ENCODE measurements at places on chromosomes 6 and 20.
A peak's percentile ranks its signal among the peaks of the same experiment; 100 is the strongest.

- DNase-seq = no peak
Measured at GRCh38 chr6:156562019-156562418, 215.2 kb upstream of the ARID1B start.

GRCh38 chr20:16378122-16378521 lies 195.1 kb downstream of the KIF16B start:
- no peak for DNase-seq

GRCh38 chr6:163576114-163576513 lies 161.6 kb downstream of the QKI start:
- DNase-seq = no peak

- peak; percentile 25 for DNase-seq
Measured at GRCh38 chr6:121437851-121438651, 2.6 kb downstream of the GJA1 start.

GRCh38 chr6:15800841-15801617 lies 138.2 kb upstream of the DTNBP1 start:
- no peak for DNase-seq

- no peak for DNase-seq
Measured at GRCh38 chr20:59923514-59923913, 9.9 kb downstream of the SYCP2 start.

GRCh38 chr6:166446146-166446545 lies 63.4 kb upstream of the MPC1 start:
- DNase-seq = no peak

- no peak for DNase-seq
Measured at GRCh38 chr6:166282394-166283032, 25.7 kb downstream of the PRR18 start.

DNA sequence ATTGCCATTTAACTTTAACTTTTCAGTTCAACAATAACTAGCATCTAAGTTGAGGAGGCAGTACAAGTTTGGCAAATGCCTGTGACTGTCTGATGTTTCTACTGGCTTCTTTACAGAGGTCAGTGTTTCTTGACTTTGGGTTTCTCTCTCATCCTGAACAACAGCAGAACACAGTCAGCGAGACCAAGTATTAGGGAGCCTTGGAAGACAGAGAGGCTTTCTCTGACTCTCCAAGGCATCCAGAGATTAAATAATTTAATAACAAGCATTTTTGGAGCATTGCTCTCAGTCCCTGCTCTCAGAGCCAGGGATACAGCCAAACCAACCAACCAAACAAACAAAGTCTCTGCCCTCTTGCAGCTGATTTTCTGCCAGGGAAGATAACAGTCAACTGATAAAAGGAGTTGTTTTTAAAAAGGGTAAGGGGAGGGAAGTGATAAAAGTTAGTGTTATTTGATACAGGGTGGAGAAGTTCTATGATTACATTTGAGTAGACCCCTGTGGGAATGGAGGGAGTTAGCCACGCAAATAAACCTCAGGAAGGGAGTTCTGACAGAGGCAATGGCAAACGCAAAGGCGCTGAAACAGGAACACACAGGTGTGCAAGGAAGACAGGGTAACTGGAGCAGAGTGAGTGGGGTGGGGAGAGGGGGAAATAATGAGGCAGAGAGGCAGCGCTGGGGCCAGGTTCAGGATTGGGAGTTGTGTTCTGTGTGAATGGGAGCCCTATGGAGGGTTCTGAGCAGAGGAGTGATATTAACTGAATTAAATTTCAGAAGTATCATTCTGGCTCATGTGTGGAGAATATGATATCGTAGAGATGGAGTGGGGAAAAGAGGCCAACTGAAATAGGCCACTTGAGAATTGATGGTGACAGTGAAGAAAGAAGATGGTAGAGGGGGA lies 55.2 kb downstream of the SEL1L2 start:
- no peak for DNase-seq

- DNase-seq = no peak
Measured at GRCh38 chr20:2303673-2304072, 7.9 kb downstream of the TGM3 start.

DNA sequence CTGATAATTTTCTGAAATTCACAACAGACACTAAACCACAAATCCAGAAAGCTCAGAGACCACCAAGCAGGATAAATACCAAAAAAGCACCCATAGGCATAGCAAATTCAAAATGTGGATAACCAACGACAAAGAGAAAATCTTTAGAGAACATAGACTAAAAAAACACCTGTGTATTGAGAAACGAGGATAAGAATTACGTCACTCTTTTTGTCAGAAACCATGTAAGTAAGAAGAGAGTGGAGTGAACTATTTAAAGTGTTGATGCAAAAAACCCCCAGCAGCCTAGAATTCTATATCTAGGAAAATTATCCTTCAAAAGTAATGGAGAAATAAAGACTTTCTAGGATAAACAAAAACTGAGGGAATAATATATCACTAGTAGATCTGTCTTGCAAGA lies 126.9 kb upstream of the SCGN start:
- no peak for DNase-seq

GRCh38 chr20:59305908-59306655 lies 5.7 kb downstream of the EDN3 start:
- DNase-seq = no peak

- DNase-seq = no peak
Measured at GRCh38 chr20:62511915-62512610, 36.3 kb upstream of the GATA5 start.

DNA sequence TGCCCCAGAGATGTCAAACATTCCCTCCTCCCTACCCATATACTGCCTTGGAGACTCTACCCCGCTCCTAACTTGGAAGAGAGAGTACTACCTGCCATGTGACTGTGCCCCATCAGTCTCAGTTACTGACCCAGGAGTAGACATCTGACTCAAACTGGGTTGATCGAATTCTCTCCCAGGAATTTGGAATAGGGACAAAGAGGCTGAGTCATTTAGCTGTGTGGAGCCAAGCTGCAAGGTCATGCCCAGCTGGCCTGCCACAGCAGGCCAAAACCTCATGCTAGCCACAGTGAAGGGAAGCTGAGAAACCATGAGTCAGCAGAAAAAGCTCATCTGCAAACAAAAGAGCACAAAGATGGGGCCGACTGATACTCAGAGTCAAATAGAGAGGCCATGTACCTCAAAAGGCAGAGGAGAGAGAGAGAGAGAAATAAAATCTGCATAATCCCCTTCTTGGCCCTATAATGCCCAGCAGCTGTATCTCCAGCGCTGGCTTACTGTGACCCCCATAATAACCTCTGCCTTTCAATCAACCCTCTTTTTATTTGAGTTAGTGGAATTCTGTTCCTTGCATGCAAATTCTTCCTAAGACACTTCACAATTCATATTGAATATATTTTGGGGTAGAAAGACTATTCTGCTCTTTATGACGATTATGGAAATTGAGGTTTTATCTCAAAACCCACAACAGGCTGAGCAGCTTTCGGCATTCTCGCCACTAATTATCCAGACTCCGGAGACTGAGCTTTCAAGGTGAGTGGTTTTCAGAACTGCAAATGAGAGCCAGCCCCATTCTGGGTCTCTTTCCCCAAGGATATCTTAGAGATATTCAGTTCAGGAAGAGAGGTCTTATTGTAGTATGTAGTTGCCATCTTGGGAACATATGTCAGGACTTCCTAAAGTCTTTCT lies 21.4 kb upstream of the AKIRIN2 start:
- peak; percentile 97 for DNase-seq

- DNase-seq = no peak
Measured at GRCh38 chr6:91539456-91539855, 952.6 kb upstream of the MAP3K7 start.

DNA sequence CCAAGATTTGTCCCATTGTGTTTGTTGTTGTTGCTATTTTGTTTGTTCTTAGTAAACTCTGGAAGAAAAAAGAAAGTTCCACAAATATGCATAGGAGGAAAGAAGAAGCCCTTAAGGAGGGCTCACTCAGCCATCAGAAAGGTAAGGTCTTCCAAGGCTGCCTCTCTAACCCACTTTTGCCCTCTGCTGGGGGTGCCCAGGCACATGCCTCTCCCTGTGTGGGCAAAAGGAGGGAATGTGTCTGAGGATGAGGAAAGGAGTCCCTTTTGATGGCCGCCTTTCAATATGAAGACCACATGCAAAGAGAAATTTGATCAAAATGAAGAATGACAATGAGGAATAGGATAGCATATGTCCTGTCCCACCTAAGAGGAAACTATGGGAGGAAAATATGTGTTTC lies 248.2 kb upstream of the POU3F2 start:
- no peak for DNase-seq

- DNase-seq = peak; percentile 99
Measured at GRCh38 chr6:42338744-42339222, 112.9 kb downstream of the TRERF1 start.

DNA sequence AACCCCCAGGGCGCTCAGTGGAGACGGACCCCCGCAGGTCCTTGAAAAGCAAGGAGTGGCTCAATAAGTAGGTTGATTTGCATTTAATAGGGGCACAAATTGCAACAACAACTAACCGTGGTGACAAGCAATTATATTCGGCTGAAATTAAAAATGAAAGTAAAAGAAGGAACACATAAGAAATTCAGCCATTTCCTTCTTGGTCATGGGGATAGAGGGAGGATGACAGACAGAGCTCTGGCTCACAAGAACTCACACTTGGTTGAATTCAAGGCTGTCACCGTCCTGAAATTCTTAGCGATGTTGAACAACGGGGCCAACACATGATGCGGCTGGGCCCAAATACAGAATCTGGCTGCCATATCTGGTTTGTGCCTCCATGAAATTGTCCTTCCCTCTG lies 129.0 kb downstream of the EDN3 start:
- DNase-seq = no peak

Data from HCEC 1CT (cell line).